Pulmonary artery endothelial cell (primary cell): ENCODE measurements at places on chromosomes 2 and 18.

GRCh38 chr2:127857265-127857808, 618 bp downstream of the POLR2D start:
- DNase-seq: no peak

DNA sequence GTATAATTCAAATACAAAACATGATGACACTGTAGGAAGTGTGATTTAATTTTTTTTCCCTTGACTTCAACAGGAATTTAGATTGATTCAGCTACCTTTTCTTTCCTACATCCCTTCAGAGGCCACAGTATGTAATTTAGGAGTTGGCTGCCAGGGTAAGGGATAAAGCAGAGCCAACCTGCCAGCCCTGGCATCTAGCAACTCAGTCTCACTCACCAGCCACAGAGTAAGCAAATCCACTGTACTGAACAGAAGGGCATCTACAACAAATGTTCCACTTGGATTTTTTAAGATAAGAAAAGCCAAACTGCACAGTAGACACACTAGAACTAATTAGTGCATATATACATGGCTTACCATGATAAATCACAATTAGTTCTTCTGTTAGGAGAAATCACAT, 54.3 kb upstream of the PEX13 start:
- no peak for DNase-seq

- peak; percentile 8 for DNase-seq
These were observed 53.7 kb upstream of the LRRC30 start for GRCh38 chr18:7177116-7177744.

DNA sequence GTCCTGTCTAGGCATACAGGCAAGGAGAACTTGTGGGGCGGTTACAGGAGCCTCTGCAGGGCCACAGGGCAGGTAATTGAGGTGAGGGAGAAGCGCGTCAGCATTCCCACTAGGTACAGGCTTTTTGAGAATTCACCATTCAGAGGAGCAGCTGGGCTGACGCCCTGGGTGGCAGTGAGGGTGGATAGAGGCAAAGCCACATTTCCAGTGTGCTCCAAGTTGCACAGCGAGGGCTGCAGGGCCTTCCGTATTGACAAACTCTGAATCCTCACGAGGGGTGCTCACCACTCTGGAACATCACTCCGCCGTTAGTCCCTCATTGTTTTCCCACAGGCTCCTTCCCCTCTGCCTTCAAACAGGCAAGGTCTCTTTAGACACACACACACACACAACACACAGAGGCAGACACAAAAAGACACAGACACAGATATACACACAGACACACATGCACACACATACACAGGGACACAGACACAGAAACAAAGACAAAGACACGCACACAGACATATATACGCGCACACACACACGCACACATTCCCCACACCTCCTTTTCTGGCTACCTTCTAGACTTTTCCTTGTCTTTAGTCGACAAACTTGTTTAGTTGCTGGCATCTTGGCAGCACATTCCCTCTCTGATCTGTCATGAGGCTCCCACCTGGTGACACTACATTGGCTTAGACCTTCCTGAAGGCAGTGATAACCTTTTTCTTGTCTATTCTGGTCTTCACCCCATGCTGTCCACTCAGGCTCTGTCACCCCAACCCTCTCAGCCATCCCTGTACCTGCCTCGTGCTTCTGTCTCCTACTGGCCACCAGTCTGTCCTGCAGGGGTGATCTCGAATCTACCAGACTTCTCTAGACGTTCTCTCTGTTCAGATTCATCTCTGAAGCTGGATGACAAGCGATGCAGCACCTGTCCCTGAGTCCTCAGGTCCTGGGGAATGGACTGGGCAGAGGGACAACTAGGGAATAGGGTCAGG, 136.8 kb downstream of the ALPK2 start:
- DNase-seq: no peak

DNA sequence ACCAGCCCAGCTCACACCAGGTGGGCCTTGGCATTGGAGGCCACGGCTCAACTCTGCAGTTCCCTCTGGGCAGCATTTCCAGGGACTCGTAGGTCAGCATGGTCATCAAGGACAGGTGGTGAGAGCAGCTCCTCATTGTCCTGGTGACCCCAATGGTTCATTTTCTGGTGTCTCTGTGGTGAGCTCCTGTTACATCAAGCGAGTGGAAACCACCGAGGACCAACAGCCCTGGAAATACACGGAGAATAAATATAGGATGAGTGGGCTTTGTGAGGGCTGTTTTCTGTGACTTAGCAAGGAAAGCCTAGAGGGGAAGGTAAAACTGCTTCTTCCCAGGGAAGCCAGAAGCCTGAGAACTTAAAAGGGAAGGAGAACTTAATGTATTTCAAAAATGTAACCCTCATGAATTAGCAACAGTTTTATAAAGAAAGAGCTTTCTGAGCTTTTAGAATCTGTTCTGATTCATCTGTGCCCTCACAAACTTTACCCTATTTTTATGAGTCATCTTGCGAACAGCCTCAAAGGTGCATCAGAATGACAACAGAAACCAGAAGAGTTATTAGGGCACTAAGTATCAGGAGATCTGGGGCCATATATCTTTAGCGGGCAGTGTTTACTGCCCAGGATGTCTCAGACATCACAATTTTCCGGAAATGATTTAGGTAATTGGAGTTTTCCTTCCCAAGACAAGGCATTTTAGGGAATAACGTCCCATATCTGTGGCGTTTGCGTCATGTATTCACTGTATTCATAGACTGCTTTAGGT, 18.7 kb downstream of the C2orf92 start:
- DNase-seq: no peak
